ENCODE measurements at places on chromosomes 12 and 14. TPM values are rescaled to one million over a fixed set of nuclear protein-coding genes. Genes with fewer than 3 reads are reported as not detected.

MSI1 gene
- total RNA-seq = not detected

SMOC1 gene
- total RNA-seq = 4.2 TPM

TMPRSS12 gene
- total RNA-seq = not detected

RTN1 gene
- total RNA-seq = 1.5 TPM

MYF5 gene
- 2.6 TPM for total RNA-seq

IAPP gene
- total RNA-seq = not detected

KCNMB4 gene
- total RNA-seq = 0.54 TPM

PLA2G1B gene
- not detected for total RNA-seq

HNF1A gene
- not detected for total RNA-seq

KRT77 gene
- not detected for total RNA-seq

AVPR1A gene
- 1.6 TPM for total RNA-seq

FBLN5 gene
- total RNA-seq = 37.8 TPM

DENND5B gene
- 13.6 TPM for total RNA-seq

HHIPL1 gene
- total RNA-seq = 0.32 TPM

AQP2 gene
- not detected for total RNA-seq

SENP1 gene
- total RNA-seq = 6.3 TPM

ANG gene
- total RNA-seq = 1.3 TPM

CLEC12A gene
- total RNA-seq = 0.52 TPM

KRT82 gene
- total RNA-seq = not detected

CCDC175 gene
- total RNA-seq = not detected

RASSF8 gene
- 41.9 TPM for total RNA-seq

FAR2 gene
- total RNA-seq = 1.9 TPM

KRT8 gene
- 0.76 TPM for total RNA-seq

EXD2 gene
- total RNA-seq = 14.0 TPM

FOXN4 gene
- not detected for total RNA-seq

MTA1 gene
- total RNA-seq = 48.6 TPM

AKAP3 gene
- 2.9 TPM for total RNA-seq

MYF6 gene
- total RNA-seq = 480 TPM

ZFYVE1 gene
- 15.4 TPM for total RNA-seq

TOMM20L gene
- total RNA-seq = not detected

IKZF4 gene
- 8.0 TPM for total RNA-seq

GPR84 gene
- not detected for total RNA-seq

RD3L gene
- total RNA-seq = not detected

CHGA gene
- total RNA-seq = 0.87 TPM

TCTN2 gene
- total RNA-seq = 1.5 TPM

EIF2S3B gene
- total RNA-seq = 0.38 TPM

PHC1 gene
- 11.9 TPM for total RNA-seq

IFNG-AS1 gene
- total RNA-seq = not detected

L2HGDH gene
- 9.3 TPM for total RNA-seq

ADAMTS20 gene
- not detected for total RNA-seq

GPRC5D gene
- not detected for total RNA-seq

SIX6 gene
- 0.12 TPM for total RNA-seq

DTX1 gene
- 0.49 TPM for total RNA-seq

EMP1 gene
- 67.6 TPM for total RNA-seq
